ENCODE measurements at places on chromosomes 5 and 9. TPM values are rescaled to one million over a fixed set of nuclear protein-coding genes. Genes with fewer than 3 reads are reported as not detected.
A peak's percentile ranks its signal among the peaks of the same experiment; 100 is the strongest.

- no peak overlapping the region for H3K27ac ChIP-seq
- no peaks in the 10 kb centered on the region for H3K36me3 ChIP-seq
- H3K4me1 ChIP-seq = no peaks in the 10 kb centered on the region
- no peak overlapping the region for H3K4me3 ChIP-seq
- no peak for DNase-seq
Observed at GRCh38 chr5:72702881-72703434, 113.5 kb upstream of the TNPO1 start.

The CAVIN4 gene
- not detected for total RNA-seq

The ADGRD2 gene
- total RNA-seq = not detected

DNA sequence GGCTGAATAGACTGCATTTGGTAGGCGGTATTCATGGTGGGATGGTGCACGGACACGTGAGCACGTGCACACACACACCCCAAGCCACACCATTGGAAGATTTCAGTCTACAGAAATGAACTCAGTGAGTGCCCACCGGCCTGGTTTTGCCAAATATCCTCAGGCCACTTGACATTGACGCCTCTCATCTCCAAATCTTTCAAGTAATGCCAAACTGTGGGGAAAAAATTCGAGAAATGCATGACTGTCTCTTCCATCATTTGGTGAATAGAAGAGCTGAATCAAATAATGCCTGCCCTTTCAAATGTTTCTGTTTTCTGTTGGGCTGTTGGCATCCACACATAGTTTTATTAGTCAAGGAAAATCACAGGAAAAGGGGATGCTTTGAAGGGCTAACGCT, 182.3 kb upstream of the EFNA5 start:
- H3K36me3 ChIP-seq = no peaks in the 10 kb centered on the region
- no peak overlapping the region for H3K27ac ChIP-seq
- no peak for DNase-seq

- DNase-seq = no peak
- H3K4me3 ChIP-seq = peak overlapping the region; percentile 79
- H3K27me3 ChIP-seq = no peaks in the 10 kb centered on the region
- H3K27ac ChIP-seq = peak overlapping the region; percentile 89
Observed at GRCh38 chr5:150625831-150626746, 14.4 kb upstream of the SYNPO start.

GRCh38 chr9:123419091-123419490, 63.1 kb downstream of the CRB2 start:
- H3K36me3 ChIP-seq = no peaks in the 10 kb centered on the region
- H3K4me1 ChIP-seq = no peaks in the 10 kb centered on the region
- DNase-seq = no peak
- H3K27me3 ChIP-seq = no peaks in the 10 kb centered on the region
- H3K27ac ChIP-seq = no peak overlapping the region

- H3K27ac ChIP-seq = no peak overlapping the region
- no peak for DNase-seq
- no peaks in the 10 kb centered on the region for H3K27me3 ChIP-seq
- H3K4me3 ChIP-seq = no peak overlapping the region
- H3K36me3 ChIP-seq = no peaks in the 10 kb centered on the region
Observed at GRCh38 chr5:125044491-125045282, 298.2 kb upstream of the ZNF608 start.

- no peak overlapping the region for H3K27ac ChIP-seq
- no peak overlapping the region for H3K4me3 ChIP-seq
- H3K4me1 ChIP-seq = no peaks in the 10 kb centered on the region
- no peaks in the 10 kb centered on the region for H3K27me3 ChIP-seq
Observed at GRCh38 chr5:167014401-167015056, 1276.9 kb upstream of the WWC1 start.

GRCh38 chr9:135468854-135469521, 10.6 kb upstream of the PPP1R26 start:
- no peak overlapping the region for H3K4me3 ChIP-seq
- no peaks in the 10 kb centered on the region for H3K4me1 ChIP-seq
- H3K27me3 ChIP-seq = no peaks in the 10 kb centered on the region
- no peak overlapping the region for H3K27ac ChIP-seq
- DNase-seq = no peak

DNA sequence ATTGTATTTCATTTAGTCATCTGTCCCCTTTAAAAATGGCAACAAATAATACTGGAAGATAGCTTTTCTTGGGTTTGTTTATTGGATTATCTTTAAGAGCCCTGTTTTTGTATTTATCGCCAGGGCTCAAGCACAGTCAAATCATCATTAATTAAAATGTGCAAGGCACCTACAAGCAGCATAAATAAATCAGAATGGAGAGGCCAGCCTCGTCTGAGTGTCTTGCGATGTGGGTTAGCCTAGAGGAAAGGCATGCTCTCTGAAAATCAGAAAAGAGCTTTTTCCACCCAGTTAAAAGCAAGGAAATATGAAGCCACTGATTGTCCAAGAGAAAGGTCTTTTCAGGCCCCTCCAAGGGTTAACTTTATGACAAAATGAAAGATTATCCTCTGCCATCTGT, 31.8 kb downstream of the ZFAND5 start:
- H3K4me1 ChIP-seq = no peaks in the 10 kb centered on the region
- no peaks in the 10 kb centered on the region for H3K27me3 ChIP-seq
- no peaks in the 10 kb centered on the region for H3K36me3 ChIP-seq
- no peak overlapping the region for H3K4me3 ChIP-seq
